ENCODE measurements at places on chromosomes 6 and 20. TPM values are rescaled to one million over a fixed set of nuclear protein-coding genes. Genes with fewer than 3 reads are reported as not detected.

ELOVL2 gene
- total RNA-seq, result 0.91 TPM

PROCR gene
- total RNA-seq, result 45.4 TPM

GRCh38 chr6:166563805-166564204, 22.7 kb downstream of the RAMACL start:
- no peaks in the 10 kb centered on the region for H3K27me3 ChIP-seq
- no peak overlapping the region for H3K4me3 ChIP-seq
- no peaks in the 10 kb centered on the region for H3K36me3 ChIP-seq
- DNase-seq, result no peak
- peaks cover 21% of the 10 kb centered on the region for H3K4me1 ChIP-seq

LAMA2 gene
- 0.22 TPM for total RNA-seq

GRCh38 chr6:13511913-13512717, 24.7 kb upstream of the GFOD1 start:
- H3K4me3 ChIP-seq, result no peak overlapping the region
- no peak overlapping the region for H3K27ac ChIP-seq
- H3K27me3 ChIP-seq, result no peaks in the 10 kb centered on the region
- no peak for DNase-seq
- H3K4me1 ChIP-seq, result peaks cover 26% of the 10 kb centered on the region

DNA sequence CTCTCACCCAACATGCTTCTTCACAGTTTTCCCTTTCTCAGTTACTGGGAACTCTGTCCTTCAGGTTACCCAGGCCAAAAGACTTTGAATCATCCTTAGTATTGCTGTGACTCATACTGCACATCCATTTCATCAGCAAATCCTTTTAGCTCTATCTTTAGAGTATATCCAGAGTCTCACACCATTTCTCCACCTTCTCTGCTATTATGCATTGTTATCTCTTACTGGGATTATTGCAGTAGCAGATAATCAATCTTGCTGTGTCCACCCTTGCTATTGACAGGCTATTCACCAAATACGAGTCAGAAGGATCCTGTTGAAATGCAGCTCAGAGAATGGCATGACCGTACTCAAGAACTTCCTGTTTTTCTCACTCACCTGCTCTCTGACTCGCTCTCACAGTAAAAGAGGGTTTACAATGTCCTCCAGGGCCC, 57.3 kb downstream of the BCKDHB start:
- DNase-seq, result peak; percentile 70
- H3K36me3 ChIP-seq, result no peaks in the 10 kb centered on the region
- H3K27me3 ChIP-seq, result no peaks in the 10 kb centered on the region
- H3K4me1 ChIP-seq, result peaks cover 19% of the 10 kb centered on the region

SEMG1 gene
- total RNA-seq, result not detected

- DNase-seq, result no peak
- peaks cover 68% of the 10 kb centered on the region for H3K36me3 ChIP-seq
- no peak overlapping the region for H3K4me3 ChIP-seq
- no peaks in the 10 kb centered on the region for H3K27me3 ChIP-seq
- no peak overlapping the region for H3K27ac ChIP-seq
Measured at GRCh38 chr20:25290646-25291431, 43.0 kb downstream of the PYGB start.

DNA sequence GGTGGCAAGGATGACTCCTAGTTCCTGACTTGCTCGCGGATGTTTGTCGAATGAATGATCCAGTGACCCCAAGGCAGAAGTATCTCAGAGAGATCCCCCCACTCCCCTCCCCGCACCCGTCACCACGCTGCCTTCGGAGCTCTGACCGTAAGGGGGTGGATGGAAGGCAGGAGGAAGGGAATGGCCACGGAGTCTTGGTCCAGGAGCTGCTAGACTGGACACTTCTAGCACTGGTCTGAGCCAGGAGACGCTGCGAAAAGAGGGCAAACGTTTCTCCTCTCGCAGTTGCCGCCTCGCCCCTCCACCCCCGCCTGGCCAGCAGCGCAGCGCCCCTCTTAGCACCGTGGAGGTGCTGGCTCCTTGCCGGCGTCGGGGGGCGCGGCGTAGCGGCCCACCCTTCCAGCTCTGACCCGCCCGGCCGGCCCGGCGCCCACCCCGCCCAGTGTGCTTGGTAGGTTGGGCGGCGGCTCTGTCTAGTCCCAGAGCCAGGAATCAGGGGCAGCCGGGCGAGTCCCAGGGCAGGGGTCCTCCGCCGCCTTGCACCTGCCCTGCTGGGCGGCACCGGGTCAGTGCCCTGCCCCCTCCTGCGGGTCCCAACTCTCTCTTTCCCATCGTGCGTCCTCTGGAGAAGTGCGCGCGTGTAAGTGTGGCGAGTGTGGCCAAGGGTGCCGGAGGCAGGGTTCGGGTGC, 2.4 kb upstream of the DBNDD2 start:
- H3K27me3 ChIP-seq, result no peaks in the 10 kb centered on the region
- peak; percentile 71 for DNase-seq
- peak overlapping the region; percentile 88 for H3K4me3 ChIP-seq
- H3K27ac ChIP-seq, result peak overlapping the region; percentile 30

NAPB gene
- total RNA-seq, result 7.8 TPM
